ENCODE measurements at places on chromosomes 16 and 17.

DNA sequence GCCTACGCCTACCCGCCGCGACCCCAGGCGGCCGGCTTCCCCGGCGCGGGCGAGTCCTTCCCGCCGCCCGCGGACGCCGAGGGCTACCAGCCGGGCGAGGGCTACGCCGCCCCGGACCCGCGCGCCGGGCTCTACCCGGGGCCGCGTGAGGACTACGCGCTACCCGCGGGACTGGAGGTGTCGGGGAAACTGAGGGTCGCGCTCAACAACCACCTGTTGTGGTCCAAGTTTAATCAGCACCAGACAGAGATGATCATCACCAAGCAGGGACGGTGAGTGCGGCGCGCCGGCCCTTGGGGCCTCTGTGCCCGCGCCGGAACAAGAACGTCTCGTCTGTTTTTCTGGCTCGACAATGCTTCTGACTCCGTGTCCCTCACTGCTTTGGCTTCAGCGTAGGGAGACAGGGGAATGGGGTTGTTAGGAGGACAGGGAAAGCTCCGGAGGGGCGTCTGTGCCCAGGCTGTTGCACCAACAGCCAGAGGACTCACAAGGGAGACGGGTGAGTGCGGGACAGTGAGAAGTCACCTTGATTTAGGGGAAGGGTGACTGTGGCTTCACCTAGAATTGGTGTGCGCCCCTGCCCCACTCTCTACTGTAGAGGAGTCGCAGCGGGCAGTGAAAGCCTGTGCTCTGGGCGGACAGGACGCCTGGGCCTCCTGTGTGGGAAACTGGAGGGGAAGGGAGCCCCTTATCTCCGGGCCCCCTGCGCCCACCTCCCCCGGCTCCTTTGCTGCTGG lies 806 bp downstream of the TBX21 start:
- no peak for DNase-seq

DNA sequence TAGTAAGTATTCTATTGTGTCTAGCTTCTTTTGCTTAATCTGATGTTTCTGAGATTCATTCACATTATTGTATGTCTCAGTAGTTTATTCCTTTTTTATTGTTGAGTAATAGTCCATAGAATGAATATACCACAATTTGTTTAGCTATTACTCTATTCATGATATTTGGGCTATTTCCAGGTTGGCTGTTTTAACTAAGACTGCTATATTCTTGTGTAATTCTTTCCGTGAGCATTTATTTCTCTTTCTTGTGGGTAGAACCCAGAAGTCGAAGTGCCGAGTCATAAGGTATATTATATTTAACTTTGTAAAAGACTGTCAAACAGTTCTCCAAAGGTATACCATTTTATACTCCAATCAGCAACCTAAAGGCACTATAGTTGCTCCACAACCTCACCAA lies 160.8 kb downstream of the ANKFN1 start:
- no peak for DNase-seq

- DNase-seq: no peak
These were observed 14.7 kb downstream of the MPP2 start for GRCh38 chr17:43892647-43892952.

DNA sequence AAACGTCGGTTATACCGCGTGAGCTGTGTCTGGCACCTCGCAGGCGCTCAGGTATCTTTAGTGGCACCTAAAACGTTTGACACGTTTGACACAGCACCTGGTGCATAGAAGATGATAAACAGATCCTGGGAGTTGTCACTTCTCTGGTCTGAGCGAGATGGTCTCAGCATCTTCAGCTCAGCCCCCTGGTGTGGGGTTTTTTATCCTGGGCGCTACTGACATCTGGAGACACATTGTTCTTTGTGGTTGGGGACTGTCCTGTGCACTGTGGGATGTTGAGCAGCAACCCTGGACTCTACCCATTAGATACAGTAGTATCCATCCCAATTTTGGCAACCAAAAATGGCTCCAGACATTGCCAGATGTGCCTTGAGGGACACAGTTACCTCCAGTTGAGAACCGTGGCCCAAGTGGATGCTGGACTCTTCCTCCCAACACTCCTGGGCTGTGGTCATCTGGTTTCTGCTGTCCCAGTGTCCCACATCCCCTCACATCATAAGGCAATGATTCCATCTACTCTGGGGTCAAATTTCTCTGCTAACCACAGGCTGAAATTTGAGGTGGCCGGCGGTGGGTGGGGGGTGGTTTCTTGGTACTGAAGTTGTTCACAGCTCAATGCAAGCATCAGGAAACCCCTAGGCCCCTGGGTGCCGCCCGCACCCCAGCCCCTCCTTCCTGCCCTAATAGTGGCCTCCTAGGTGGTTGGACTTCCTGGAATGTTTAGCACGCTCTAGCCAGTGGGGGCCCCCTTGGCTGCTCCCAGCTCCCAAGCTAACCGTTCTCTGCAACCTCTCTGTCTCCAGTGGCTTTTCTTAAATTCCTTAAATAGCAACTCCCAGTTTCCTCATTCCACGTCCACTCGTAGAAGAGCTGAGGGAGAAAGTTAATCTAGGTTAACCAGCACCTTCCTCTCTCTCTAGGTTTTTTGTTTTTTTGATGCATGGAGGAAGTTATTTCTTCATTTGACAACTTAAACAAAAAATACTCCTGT lies 124.8 kb downstream of the ABCC1 start:
- DNase-seq: peak; percentile 58

GRCh38 chr17:19264681-19265080 lies 27.5 kb downstream of the EPN2 start:
- DNase-seq: no peak

DNA sequence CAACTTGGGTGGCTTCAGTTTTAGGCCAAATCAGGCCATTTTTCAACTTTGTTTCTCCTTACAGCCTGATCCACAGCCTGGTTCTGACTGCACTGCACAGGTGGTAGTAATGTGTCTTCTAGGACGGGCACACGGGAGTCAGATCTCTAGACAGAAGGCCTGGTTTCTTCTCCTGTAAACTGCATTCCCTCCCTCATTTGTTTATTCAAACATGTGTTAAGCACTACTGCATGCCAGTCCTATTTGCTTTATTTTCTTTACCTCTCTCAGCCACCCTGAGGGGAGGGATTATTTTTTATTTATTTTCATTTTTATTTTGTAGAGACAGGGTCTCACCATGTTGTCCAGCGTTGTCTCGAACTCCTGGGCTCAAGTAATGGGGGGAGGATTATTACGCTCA lies 6.3 kb upstream of the KSR1 start:
- DNase-seq: no peak

DNA sequence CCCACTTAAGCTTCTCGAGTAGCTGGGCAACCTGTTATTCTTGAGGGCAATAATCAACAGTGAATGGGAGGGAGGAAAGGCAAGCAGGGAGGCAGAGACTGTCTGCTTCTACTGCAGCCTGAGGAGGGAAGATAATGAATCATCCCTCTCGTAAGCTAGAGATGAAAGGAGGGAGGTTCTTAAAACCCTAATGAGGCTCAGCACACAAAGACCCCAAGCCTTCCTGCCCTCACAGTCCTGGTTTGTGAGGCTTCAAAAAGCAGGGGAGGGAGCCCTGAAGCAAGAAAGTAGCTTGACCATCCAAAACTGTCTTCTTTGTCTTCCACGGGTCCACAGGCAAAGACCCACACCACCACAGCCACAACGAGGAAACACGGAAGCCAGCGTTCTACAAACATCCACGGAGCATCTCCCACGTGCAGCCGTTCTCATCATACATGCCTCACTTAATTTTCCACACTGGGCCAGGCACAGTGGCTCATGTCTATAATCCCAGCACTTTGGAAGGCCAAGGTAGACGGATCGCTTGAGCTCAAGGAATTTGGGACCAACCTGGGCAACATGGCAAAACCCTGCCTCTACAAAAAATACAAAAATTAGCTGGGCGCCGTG lies 1.8 kb downstream of the PIK3R5 start:
- no peak for DNase-seq

- DNase-seq: no peak
These were observed 26.1 kb downstream of the GRIN2A start for GRCh38 chr16:10156099-10156498.

All from HepG2 (cell line).